ENCODE measurements at places on chromosomes 2 and 18.

DNA sequence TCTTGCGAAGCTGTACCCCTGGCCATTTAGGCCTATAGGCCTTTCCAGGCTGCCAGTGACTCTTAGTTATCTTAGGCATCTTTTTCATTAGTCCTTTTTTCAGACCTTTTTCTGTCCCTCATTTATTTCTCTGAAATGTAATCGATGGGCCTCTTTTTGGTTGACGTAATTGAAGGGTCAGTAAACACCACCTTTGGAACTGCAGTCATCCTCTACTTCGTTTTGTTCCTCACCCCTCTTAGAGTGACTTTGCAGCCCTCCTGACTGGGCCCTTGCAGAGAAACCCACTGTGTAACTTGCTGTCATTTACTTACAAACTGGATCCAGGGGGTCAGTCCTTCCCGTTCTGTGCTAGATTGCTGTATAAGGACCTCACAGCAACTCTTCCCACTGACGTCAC, 23.2 kb downstream of the CENPO start:
- DNase-seq = no peak

- DNase-seq = no peak
Measured at GRCh38 chr18:5973099-5973498, 77.8 kb upstream of the TMEM200C start.

DNA sequence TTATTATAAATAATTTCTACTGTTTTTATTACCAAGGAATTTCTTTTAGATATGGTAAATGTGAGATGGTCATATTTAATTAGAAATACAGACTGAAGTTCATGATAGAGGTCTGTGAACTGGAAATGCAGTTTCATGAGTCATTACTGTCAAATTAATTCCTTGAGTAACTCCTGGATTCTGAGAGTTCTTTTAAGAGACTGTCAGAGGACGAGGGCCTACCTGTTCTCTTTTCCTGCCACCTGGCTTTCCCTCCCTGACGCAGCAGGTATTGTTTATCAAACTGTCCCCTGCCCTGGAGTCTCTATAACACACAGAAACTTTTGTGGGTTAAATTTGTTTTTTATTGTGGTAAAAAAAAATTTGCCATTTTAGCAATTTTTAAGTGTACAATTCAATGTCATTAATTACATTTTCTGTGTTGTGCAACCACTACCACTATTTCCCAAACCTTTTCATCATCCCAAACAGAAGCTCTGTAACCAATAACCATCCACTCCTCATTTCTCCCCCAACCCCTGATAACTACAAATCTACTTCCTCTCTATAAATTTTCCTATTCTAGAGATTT, 142.6 kb downstream of the DIS3L2 start:
- DNase-seq = no peak

DNA sequence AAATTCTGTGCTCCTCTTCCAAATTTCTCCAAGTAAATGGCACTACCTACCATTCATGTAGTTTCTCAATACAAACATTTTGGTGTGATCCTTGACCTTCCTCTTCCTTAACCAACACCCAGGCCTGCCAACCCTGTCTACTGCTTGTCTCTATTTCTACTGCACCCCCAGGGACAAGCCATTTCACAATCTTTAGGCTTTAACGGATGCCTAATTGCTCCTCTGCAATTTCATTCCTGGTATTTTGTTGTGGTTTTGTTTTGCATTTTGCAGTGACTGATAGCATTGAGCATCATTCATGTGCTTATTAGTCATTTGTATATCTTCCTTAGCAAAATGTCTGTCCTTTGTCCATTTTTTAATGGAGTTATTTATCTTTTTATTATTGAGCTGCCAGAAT, 10.0 kb downstream of the FAP start:
- DNase-seq = no peak

- no peak for DNase-seq
Measured at GRCh38 chr2:128774320-128775216, 455.9 kb upstream of the HS6ST1 start.

DNA sequence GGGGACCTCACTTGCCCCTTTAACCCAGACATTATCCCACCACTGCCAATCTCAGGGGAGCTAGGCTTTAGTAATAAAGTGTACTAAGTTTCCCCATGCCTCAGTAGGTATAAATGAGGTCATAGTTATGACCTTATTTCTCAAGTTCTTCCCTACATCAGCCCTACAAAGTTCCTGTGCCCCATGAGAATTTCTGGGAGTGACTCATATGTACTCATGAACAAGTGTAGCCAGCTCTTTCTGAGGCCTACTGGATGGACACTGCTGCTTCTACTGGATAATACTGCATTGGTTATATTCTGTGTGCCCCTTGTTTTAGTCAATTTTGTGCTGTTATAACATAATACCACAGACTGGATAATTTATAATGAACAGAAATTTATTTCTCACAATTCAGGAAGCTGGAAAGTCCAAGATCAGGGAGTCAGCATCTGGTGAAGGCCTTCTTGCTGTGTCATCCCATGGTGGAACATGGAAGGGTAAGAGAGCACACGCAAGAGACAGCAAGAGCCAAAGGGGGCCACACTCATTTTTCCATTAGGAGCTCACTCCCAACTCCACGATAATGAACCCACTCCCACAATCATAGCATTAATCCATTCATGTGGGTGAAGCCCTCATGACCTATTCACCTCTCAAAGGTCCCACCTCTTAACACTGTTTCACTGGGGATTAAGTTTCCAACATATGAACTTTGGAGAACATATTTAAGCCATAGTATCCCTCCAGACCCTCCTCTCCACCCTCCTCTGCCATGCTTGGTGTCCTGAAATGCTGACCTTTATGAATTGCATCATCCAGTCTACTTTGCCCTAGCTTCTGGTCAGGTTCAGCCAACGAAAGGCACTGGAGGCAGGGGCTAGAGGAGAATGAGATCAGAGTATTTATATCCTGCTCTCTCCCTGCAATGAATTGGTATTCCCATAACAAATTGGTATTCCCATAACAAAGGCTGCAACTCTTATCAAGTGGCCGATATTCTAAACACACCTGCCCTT, 25.4 kb upstream of the ST3GAL5 start:
- DNase-seq = no peak

GRCh38 chr18:67650686-67651385, 134.3 kb upstream of the DSEL start:
- DNase-seq = no peak

GRCh38 chr2:101089419-101089818, 61.8 kb downstream of the TBC1D8 start:
- DNase-seq = no peak

DNA sequence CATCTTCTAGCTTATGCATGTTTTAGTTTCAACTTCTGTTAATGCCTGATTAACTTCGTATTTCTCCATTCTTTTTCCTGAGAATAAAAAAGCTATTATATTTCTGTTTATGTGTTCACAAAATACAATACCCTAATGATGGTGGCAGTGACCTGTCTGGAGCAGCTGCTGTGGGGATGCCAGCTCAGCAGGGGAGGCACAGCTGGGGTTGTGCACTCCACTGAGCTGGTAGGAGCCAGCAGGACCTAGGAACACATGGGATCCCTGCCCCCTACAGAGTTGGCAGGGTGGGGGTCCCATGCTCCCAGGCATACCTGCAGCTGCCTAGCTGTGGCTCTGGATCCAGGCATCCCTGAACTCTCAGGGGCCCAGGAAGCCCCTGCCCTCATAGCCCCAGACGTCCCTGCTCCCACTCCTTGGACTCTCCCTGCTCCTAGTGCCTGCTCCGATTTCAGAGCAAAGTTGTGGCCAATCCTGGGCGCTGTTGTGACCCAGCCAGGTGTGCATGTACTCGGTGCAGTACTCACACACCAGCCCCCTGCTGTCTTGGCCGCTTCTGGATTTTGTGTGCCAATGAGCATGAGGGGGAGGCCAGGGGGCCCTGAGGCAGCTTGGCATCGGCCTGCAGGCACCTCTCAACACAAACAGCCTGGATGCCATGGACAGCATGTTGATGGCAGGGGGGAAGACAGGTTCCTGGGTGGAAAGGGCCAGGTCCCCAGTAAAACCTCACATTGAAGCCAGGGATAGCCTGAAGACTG, 546.0 kb downstream of the ZNF804A start:
- DNase-seq = no peak

DNA sequence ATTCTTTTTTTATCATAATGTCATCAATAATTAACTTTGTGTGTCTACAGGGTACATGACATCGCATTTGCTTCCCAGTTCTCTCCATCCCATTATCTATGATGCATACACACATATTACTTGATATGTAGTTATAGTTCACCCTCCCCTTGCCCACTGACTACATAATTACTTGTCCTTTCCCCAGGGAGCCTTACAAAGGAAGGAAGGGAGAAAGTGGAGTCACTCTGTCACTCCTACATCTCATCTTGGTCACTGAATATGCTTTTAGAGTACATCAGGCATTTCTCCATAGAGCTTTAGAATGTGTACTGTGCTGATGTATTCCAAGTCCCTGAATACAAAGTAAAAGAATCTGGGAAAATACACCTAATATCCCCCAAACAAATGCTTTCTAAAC, 6.0 kb upstream of the DTNA start:
- no peak for DNase-seq

- DNase-seq = no peak
Measured at GRCh38 chr2:231068525-231069222, 12.0 kb downstream of the PSMD1 start.

- no peak for DNase-seq
Measured at GRCh38 chr2:51448911-51449310, 417.0 kb upstream of the NRXN1 start.
